HAP-1 (cell line): ENCODE measurements at places on chromosomes 13 and 19.

- DNase-seq: no peak
These were observed 106.1 kb downstream of the IRS2 start for GRCh38 chr13:109680288-109680687.

GRCh38 chr13:59318320-59318930 lies 845.3 kb downstream of the DIAPH3 start:
- DNase-seq: peak; percentile 78

DNA sequence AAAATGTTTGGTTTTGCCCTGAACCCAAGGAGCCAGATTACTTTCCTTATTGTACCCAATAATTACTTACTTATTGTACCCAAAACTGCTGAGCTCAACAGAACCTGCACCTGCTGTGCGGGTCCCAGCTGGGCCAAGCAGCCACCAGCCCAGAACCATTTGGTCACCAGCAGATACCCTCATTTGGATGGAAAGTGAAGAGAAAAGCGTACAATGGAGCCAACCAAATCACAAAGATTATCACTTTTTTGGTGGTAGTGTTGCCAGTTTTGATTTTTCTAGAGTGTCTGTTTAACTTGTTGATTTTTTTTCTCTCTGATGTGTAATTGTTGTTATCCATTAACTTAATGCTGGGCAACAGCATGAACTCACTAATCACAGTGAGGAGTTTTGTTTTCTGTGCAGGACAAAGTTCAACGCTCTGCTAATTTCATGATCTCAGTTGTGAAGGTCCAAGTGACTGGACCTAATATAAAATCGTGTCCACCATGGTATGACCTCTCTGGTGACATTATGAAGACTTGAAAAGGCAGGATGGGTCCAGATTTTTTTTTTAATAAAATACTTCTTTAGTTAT lies 23.8 kb downstream of the SPATA13 start:
- DNase-seq: no peak

- DNase-seq: no peak
These were observed 44.3 kb downstream of the SPRY2 start for GRCh38 chr13:80296638-80297037.

- peak; percentile 50 for DNase-seq
These were observed 25.9 kb downstream of the GRIN2D start for GRCh38 chr19:48419158-48419920.

- no peak for DNase-seq
These were observed 39.0 kb upstream of the WASF3 start for GRCh38 chr13:26518451-26518959.

GRCh38 chr13:79457390-79457789 lies 23.6 kb upstream of the NDFIP2 start:
- no peak for DNase-seq

DNA sequence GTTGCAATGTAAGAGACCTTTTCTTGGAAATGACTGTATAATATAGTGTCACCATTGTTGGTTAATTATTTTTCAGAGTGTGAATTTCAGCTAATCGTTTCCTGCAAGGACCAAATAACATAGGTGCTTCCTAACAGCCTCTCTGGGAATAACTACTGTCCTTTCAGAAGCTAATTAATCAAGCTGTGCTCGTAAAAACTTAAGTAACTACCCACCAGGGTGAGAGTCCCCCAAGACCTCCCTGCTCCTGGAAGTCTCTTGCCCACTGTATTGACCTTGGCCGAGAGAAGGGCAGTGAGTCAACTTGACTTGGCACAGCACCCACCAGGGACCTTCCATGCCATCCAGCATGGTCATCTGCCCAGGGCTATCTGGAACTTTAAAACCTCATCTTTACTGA lies 50.3 kb downstream of the UQCRFS1 start:
- no peak for DNase-seq

DNA sequence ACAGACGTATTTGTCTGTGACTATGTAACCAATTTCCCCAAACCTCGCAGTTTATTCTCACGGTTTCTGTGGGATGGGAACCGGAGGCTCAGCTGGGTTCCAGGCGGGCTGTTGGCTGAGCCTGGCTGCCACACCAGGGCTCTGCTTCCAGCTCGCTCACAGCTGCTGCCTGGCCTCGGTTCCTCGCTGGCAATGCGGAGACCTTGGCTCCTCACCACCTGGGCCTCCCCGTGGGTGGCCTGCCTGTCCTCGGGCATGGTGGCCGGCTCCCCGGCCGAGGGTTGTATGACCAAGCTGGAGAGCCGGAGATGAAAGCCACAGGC lies 218.9 kb upstream of the MAB21L1 start:
- DNase-seq: no peak

DNA sequence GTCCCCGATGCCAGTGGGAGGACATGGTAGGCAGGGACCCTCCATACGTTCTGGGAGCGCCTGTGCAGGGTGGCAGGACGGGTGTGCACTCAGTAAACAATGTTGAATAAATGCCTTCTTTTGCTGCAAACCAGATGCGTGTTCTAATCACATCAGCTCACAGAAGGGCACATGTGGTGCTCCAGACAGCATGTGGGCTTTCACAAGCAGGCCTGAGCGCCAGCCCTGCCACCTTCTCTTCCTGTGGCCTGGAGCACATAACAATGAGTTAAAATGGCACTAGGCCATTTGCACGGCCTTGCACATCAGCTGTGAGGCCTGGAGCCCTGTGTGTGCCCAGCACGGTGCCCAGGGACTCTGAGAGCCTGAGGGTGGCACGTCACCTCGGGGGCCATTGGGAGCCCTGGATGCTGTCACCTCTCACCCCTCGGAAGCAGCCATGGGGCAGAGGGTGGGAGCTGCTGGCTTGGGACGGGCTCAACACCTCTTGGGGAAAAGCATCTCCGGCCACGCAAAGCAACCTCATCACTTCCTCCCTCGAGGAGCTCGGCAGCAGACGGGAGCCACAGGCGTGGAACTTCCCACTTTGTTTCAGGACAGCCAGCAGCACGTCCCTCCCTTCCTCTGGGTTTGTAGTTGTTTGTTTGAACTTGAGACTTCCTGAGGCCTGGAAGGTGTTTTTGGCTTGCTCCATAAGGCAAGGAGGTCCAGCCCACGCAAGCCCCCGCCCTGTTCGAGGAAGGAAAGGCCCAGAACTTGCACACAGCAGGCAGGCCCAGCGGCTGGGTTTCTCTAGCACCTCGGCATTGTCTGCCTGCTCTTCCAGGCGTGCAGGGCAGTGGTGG lies 9.8 kb downstream of the MCF2L start:
- DNase-seq: no peak

GRCh38 chr13:53200498-53201453 lies 172.2 kb downstream of the OLFM4 start:
- no peak for DNase-seq

DNA sequence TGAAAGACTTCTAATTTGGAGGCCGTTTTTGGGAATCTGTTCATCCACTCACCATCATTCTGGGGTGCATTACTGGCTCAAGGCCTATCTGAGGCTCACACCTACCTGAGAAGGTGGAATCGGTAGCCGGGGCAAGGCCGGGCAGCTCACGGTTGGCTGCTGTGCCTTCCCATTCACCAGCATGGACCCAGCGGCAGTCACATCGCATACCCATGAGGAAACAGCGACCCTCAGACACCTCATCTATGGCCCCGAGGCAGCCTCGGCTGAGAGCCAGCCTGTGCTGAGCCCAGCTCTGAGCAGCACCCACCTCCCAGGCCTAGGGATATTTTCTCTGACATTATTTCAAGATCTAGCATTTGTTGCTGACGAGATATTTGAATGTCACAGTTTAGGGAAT lies 130.5 kb downstream of the ATP11A start:
- DNase-seq: peak; percentile 1

DNA sequence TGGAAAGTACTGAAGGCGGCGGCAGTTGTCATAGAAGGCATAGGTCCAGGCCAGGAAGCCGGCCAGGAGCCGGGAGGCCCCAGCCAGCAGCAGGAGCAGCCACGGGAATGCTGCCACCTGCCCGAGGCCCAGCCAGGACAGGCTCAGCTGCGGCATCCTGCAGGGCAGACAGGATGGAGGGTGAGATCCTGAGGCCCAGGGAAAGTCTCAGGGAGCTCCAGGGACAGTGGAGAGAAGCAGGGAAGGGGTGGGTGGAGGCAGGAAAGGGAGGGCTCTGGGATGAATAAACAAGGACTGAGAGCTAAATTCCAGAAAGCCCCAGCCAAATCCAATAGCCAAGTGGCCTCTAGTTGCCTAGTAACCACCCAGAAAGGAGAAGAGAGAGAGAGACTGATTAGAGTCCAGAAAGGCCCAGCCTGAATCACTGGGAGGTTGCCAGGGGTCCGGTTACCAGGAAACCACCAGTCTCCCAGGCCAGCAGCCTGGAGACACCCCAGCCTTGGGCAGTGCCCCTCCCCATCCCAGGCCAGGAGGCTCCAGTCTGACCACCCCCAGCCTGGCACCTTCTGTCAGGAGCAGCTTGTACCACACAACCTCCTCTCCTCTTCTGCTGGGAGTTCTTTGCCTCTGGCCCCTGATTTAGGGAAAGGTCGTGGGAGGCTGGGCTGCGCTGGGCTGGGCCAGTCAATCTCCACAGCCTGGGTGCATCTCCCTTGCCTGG lies 7.5 kb upstream of the OR10H5 start:
- no peak for DNase-seq

GRCh38 chr19:41377977-41378709 lies 1.8 kb downstream of the TMEM91 start:
- DNase-seq: no peak

DNA sequence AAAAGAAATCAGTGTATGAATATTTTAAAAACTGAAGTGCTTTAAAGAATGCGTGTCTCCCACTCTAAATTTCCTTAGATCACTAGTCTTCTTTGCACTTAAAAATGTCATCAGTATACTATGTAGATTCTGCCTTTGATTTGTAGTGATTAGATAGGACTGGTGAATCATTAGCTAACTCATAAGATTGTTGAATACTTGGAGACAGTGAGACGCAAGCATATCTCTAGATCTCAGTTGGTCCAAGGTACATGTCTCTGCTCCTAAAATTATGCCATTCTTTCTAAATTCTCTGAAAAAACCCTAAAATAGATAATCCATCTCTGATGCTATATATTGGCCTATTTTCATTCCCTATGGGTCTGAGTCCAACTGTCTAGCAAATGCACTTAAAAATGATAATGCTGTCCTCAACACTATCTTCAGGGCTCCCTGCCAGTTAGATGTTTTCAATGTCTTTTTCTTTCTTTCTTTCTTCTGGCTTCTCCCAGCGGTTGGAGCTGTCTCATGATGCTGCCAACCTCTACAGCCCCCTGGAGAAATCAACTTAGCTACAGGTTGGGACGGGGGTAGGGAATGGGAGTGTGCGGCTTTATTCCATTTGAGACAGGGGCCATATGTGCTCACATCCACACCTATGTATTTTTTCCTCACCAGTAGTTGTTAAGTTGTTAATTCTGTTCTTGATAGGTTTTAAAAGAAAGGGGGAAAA lies 301.0 kb downstream of the NDFIP2 start:
- no peak for DNase-seq

GRCh38 chr13:46334035-46334822 lies 52.8 kb downstream of the RUBCNL start:
- no peak for DNase-seq

DNA sequence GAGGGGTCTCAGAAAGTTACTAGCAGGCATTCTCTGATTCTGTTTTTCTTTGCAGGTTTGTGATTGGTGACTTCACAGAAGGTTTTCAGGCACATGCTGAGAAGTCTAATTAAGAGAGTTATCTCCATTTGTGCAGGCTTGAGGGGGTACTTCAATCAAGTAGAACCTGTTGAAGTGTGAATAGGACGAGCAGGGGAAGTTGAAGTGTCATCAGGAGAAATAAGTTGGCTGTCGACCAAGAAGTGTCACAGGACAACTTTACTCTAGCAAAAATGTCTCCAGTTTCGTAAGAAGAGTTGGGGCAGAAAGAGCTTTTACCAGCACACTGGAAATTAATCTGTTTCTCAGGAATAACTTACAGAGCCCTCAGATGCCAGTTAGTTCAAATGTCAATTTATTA lies 576.5 kb upstream of the SLITRK5 start:
- no peak for DNase-seq

DNA sequence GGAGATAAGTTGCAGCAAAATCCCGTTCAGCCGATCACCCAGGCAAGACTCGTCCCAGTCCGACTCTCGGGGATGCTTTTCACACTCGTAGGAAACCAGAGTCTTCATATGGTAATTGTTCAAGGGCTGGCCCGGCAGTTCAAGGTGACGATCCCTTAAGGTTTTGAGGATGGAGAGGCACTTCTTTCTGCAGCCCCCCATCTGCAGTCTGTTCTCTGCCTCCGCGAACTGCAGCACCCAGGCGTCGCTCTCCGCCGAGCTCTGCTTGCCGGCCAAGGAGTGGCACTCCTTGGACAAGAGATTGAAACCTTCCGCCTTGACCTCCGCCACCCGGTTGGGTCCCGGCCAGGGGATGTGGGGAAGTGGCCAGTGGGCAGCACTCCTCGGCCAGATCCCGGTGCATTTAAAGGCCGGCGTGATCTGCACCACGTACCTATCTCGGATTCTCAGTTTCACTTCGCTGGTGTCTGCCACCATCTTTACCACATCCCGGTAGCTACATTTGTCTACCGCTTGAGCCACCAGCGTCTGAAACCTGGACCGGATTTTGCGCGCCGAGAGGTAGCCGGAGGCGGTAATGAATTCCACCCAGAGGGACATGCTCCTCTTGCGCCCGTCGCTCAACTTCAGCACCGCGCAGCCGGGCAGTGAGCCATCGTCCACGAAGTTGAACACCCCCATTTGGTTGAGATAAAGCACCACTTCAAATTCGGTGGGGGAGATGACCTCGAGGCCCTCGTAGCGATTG lies 1.1 kb downstream of the MAB21L1 start:
- DNase-seq: peak; percentile 42

GRCh38 chr13:96573563-96573962 lies 420.7 kb downstream of the OXGR1 start:
- DNase-seq: no peak

GRCh38 chr13:71214357-71214756 lies 652.6 kb downstream of the DACH1 start:
- DNase-seq: no peak

DNA sequence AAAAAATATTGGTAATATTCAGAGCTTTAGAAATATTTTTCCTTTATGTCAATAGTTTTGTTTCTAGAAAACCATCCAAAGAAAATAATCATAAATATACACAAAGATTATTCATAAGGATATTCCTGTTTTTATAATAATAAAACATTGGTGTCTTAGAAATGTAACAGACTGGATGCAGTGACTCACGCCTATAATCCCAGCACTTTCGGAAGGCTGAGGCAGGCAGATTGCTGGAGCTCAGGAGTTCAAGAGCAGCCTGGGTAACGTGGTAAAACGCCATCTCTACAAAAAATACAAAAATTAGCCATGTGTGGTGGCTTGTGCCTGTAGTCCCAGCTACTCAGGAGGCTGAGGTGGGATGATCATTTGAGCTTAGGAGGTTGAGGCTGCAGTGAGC lies 106.8 kb downstream of the DHRS12 start:
- DNase-seq: no peak

DNA sequence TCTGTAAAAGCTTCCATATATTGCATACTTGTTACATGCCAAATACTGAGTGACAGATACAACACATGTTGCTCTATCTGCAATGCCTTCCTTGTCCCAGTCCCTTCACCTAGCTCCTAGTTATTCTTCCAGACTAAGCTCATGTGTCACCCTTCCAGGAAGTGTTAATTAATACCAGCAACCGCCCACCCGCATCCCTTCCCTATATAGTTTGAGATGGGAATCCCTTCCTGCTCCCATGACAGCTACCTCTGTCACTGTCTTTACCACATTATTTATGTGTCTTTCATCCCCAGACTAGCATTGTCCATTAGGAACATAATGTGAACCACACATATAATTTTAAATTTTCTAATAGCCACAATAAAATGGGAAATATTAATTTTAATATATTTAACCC lies 49.5 kb upstream of the FRY start:
- DNase-seq: no peak
